Calu3 (cell line): ENCODE measurements at places on chromosomes 1 and 21.

DNA sequence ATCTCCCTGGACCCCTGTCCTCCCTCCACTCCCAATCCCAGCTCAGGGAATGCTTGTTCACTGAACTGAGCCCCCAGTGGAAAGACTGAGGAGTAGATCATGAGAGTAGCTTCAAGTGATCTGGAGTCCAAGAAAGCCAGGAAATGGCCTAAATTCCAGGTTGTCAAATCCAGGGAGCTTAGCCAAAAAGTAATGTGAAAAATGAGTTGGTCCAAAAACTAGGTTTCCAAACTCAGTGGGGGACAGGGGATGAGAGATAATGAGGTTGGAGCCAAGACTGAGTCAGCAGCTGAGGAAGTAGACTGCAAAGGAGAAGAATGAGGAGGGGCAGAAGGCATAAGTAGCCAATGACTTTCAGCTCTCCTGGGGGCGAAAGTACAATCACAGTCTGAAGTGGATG lies 284.1 kb upstream of the BEND5 start:
- no peak for DNase-seq

DNA sequence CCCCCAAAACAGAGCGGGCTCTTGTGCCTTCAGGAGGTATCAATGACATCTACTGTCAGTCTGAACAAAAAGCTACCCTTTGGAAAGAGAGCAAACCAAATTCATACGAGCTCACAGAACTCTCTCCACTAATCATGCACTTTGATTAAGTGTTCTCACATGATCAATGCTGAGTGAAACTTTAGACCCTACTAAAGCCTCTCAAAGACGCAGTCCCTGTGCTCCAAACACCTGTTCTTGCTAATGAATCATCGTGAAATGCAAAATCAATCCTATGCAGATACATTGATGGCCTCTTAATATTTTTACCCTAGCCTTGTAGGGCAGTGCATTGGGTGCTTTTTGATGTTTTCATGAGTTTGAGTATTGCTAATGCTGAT lies 113.4 kb downstream of the ZBTB18 start:
- DNase-seq, result no peak

DNA sequence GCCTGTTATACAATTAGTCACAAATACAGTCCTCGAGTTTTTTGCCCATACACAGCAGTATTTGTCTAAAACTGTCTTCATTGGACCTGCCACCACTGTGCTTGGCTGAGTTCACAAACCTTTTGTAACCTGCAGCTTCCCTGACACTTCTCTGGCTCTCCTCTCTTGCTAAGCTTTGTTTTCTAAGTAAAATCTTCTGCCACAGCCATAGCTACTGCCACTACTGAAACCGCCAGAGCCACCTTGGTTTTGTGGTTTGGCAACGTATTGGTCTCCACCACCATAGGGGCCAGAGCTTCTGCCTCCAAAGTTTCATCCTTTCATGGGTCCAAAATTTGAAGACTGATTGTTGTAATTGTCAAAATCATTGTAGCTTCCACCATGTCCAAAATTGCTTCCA lies 668.2 kb upstream of the BRINP3 start:
- DNase-seq, result no peak

GRCh38 chr1:196317535-196318522 lies 290.4 kb downstream of the KCNT2 start:
- peak; percentile 29 for DNase-seq

- DNase-seq, result peak; percentile 8
Measured at GRCh38 chr21:18499761-18500376, 96.3 kb upstream of the TMPRSS15 start.

GRCh38 chr1:49013079-49013478 lies 236.4 kb upstream of the BEND5 start:
- no peak for DNase-seq
